ENCODE measurements at places on chromosomes 1 and 21.
A peak's percentile ranks its signal among the peaks of the same experiment; 100 is the strongest.

GRCh38 chr1:183417772-183418491 lies at the start of gene NMNAT2:
TSS of gene NMNAT2 (minus strand) at chr1:183418380. CDS start at chr1:183418267, 113 bp downstream.
- peak; percentile 86 for DNase-seq

GRCh38 chr1:167706931-167707877 lies 14.6 kb upstream of the MPZL1 start:
- no peak for DNase-seq

- no peak for DNase-seq
Observed at GRCh38 chr1:22137004-22137720, 5.7 kb downstream of the WNT4 start.

- no peak for DNase-seq
Observed at GRCh38 chr1:114586513-114587047, 5.2 kb upstream of the BCAS2 start.

- no peak for DNase-seq
Observed at GRCh38 chr21:25867061-25867460, 132.3 kb downstream of the GABPA start.

DNA sequence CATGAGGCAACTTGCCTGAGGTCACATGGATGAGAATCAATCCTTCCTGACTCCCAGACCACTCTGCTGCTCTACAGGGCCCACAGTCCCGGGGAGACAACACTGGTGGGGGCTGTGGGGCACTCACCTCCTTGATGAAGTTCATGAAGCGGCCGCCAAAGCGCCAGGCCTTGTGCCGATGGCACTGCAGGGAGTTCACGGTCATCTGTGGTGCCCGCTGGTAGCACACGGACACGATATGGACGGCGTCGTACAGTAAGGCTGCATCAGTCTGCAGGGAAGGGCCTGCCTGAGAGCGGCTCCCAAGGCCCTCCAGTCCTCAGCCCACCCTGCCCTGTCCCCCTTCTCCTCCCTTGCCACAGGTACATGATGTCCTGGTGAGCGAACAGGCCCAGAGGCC lies 175.3 kb downstream of the GRIK3 start:
- DNase-seq, result no peak

DNA sequence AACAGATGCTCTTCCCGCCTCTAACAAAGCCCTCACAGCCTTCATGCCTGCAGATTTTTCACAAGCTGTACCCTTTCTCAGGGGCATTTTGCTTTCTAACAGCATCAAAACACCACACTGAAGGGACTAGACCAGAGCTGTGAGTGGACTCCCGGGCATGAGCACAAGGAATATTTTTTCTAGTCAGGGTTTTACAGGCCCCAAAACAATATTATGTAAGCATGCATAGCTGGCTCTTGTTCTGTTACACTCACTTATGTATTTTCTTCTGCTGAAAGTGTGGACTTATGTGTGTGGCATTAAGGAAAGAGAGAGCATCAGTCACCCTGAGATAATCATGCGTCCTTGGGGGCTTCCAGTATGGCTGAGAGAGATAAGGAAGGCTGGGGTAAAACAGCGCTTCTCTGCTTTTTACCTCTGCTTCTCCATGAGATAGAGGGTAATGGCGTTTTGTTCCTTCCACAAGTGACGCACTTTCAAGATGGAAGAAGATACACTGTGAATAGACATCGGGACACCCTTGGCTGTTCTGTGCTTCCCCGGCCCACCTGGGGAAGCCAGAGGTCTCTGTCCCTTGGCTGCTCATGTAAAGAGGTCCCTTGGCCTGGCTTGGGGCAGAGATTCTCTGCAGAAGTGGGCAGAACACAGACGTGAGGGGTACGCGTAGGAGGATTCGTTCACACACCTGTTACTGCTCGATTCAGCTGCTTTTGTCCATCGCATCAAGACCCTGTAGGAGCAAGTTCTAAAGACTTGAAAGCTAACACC lies 266.7 kb upstream of the RAB4A start:
- DNase-seq, result no peak

DNA sequence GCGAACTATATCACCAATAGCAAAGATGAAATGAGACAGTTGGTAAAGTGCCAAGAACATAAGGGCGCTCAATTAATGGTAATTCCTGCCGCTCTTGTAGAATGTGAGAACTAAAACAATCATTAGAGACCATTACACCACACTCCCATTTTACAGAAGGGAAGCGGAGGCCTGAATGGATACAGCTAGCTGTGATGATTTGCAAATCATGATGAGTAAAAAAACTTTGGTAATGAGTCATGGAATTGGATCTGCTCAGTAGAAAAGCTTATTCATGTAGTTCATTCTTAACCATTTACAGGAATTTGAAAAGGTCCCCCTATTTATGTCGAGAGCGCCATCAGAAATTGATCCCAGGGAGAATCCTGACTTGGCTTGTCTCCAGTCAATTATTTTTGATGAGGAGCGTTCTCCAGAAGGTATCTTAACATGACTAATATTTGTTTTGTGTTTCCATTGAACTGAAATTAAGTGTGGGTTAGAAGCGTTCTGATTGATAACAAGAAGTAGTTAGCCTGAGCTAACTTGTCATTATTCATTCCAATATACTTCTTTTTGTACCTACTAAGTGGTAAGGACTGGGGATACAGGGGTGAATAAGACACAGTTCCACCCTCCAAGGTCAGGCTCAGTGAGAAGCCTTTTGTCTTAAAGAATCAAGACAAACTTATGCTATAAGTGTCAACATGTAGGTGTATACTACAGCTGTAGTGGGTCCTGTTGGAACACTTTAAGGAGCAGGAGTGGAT lies 812 bp downstream of the TTC4 start:
- no peak for DNase-seq

DNA sequence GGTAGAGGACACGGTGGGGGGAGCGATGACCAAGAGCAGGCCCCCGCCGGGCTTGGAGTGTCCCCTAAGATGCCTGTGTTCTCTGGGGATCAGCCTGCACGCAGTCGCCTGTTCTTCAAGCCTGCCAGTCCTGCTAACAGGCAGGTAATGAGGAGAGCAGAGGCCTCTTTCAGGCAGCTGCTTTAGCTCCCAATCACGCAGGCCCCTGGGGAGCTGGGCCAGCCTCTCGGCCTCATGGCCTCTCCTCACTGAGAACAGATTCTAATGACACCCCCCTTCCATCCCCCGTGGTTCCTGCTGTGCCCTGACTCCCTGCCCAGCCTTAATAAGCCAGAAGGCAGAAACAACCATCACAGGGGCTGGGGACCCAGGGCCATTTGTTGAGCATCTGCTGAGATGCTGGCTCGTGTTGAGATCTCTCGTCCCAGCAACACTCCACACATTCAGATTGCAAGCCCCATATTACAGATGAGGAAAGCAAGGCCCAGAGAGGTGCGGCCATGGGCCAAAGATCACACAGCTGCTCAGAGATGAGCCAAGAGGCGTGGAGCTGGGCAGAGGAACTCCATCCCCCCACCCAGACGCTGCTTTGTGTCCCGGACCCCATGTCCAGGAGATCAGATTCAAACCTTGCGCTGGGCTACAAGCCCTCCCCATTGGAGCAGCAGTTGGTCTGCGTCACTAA lies 71.6 kb upstream of the CASZ1 start:
- DNase-seq, result no peak

- no peak for DNase-seq
Observed at GRCh38 chr1:193270996-193271395, 84.6 kb upstream of the B3GALT2 start.
